HepG2 (cell line): ENCODE measurements at places on chromosomes 1 and 21. TPM values are rescaled to one million over a fixed set of nuclear protein-coding genes. Genes with fewer than 3 reads are reported as not detected.

DNA sequence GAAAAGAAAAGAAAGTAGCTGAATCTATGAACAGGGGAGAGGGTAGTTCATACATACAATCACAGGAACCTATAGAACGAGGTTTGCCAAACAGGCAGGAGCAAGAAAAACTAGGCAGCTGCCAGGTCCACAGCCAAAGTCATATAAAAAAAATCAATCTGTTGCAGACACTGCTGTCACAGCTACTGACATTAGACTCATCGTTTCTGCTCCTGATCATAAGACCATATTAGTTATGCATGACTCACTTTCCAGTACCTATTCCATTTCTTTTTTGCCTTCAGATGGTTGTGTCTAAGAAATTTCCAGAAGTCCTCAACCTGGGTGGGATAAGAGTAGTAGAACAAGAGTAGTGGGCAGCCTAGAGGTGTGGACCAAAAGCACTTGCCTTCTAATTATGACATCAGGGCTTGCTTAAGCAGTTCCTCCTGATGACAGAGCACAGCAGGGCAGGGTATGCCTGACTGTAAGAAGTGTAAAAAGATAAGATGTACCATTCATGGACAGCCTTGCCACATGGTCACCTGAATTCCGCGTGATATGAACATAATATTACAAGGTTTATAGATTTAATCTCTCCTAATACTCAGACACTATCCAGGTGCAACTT is 323.2 kb upstream of the SGIP1 start:
- no peaks in the 10 kb centered on the region for H3K27me3 ChIP-seq
- no peak overlapping the region for H3K4me3 ChIP-seq
- no peaks in the 10 kb centered on the region for H3K36me3 ChIP-seq
- DNase-seq = no peak
- no peak overlapping the region for H3K27ac ChIP-seq

DNA sequence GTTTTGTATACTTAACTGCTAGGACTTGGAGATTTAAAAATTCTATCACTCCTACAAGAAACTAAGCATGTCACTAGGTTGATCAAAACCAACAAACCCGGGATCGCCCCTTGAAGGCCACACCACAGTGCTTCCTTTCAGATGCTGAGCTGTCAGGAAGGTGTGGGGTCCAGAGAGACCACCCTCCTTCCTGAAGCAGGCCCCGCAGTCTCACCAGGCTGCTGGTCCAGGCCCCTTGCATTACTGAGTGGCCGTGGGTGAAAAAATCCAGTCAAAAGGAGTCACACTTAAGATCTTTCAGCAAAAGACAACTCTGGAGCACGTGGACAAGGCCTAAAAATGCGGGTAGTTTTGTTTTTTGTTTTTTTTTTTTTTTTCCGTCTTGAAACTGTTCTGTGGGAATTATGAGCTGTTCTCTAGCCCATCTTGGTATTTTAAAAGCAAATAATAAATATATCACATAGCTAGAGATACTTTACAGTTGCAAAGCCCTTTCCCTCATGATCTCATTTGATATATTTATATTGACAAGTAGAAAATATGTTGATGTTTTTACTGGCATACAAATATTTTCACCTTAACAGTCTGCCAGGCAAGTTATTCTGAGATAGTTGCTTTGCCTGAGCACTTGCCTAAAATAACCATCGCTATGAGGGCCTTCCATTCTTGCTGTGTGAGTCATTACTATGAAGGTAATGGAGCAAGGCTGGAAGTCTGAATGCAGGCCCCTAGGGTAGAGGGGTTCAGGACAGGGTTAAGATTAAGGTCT is 73.1 kb upstream of the EDEM3 start:
- no peaks in the 10 kb centered on the region for H3K4me1 ChIP-seq
- no peak overlapping the region for H3K27ac ChIP-seq
- no peak for DNase-seq
- no peak overlapping the region for H3K4me3 ChIP-seq
- no peaks in the 10 kb centered on the region for H3K36me3 ChIP-seq

- H3K27ac ChIP-seq = peak overlapping the region; percentile 53
- no peaks in the 10 kb centered on the region for H3K27me3 ChIP-seq
- H3K4me1 ChIP-seq = peaks cover 29% of the 10 kb centered on the region
- DNase-seq = no peak
- peaks cover 55% of the 10 kb centered on the region; the same call in 2 of the 3 replicates for H3K36me3 ChIP-seq
- no peak overlapping the region for H3K4me3 ChIP-seq
Observed at GRCh38 chr1:26556111-26556510, 26.6 kb downstream of the RPS6KA1 start.

DNA sequence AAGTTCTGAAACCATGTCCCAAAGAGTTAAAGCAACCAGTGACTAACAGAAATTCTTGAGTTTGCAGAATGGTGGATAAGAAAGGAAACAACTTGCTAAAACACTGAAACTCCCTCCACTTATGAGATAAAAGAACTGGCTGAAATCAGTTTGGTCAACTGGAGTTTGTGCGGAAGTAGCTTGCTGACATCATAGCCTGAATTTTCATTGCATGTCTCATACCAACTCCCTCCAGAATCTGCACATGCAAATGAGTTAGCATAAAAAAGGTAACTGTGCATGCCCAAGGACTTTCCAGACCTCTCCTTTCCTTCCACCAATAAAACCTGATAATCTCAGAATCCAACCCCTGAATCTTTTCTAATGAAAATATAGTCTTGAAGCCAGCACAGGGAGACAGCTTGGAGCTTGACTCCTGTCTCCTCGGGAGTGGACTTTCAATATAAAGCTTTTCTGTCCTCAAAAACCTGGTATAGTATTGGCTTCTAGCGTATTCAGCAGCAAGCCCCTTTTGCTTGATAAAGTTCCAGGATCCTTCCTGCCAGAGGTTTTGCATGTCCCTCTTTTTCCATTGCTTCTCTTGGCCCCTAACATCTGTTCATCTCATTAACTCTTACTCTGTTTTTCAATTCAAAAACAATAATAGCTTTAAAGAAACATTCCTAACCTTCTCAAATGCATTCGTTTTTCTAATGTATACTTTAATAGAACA is 785.8 kb upstream of the ADGRL4 start:
- no peak overlapping the region for H3K27ac ChIP-seq
- H3K36me3 ChIP-seq = no peaks in the 10 kb centered on the region
- DNase-seq = no peak
- H3K4me3 ChIP-seq = no peak overlapping the region
- no peaks in the 10 kb centered on the region for H3K4me1 ChIP-seq
- H3K27me3 ChIP-seq = no peaks in the 10 kb centered on the region

DNA sequence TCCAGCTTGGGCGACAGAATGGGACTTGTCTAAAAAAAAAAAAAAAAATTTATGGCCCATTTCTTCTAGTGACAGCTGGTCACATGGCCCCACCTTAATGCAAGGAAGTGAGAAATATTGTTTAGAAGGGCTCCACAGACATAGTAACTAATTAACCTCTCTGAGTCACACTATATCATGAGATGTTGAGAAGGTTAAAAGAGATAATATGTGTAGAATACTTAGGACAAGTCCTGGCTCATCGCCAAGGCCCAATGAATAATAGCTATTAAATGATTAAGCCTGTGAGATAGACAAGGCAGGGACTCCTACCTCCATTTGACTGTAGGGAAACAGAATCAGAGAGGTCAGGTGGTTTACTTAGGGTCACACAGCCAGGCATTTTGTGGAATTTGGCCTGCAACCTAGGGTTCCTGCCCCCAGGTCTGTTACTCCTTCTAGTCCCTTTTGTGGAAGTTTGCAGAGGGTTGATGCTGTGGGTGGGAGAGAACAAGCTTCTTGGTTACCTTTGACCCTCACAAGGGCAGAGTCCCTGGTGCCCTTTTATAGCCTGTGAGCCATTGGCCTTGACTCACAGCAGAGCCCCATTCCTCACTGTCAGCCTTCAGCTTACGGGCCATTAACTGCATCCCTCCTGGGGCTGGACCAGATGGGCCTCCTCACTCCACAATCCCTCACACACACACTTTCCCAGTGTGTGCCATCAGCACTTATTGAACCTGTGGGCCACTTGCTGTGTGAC is 48.5 kb downstream of the OPRD1 start:
- no peaks in the 10 kb centered on the region for H3K4me1 ChIP-seq
- no peak overlapping the region for H3K4me3 ChIP-seq
- H3K36me3 ChIP-seq = no peaks in the 10 kb centered on the region

- no peaks in the 10 kb centered on the region; the same call in 1 of the 2 replicates for H3K27me3 ChIP-seq
- no peak for DNase-seq
- H3K36me3 ChIP-seq = no peaks in the 10 kb centered on the region
- H3K4me3 ChIP-seq = no peak overlapping the region
- H3K4me1 ChIP-seq = peaks cover 34% of the 10 kb centered on the region
Observed at GRCh38 chr1:211732293-211732980, 57.0 kb upstream of the NEK2 start.

DNA sequence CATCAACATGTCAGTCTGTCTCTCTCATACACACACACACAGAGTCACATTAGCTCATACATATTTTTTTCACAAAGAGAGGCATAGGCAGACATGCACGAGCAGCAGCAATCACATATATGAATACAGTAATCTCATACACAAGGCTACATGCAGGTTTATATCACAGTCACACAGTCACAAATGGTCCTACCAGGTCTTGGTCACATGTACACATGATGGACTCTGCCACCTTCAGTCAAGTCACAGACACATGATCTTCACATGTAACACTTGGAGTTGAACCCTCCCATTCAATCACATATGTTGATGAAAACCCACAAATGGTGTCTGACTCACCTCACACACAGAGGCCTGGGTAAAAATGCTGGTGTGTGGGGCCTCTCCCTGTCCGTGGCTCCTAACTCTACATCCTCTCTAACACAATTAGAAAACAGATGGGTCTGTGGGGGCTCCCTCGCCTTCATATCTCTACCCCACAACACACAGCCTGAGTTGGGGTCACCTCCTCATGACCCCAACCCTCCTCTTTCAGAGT is 27.9 kb downstream of the RIMS3 start:
- no peak overlapping the region for H3K4me3 ChIP-seq
- H3K36me3 ChIP-seq = no peaks in the 10 kb centered on the region
- no peak overlapping the region for H3K27ac ChIP-seq

DNA sequence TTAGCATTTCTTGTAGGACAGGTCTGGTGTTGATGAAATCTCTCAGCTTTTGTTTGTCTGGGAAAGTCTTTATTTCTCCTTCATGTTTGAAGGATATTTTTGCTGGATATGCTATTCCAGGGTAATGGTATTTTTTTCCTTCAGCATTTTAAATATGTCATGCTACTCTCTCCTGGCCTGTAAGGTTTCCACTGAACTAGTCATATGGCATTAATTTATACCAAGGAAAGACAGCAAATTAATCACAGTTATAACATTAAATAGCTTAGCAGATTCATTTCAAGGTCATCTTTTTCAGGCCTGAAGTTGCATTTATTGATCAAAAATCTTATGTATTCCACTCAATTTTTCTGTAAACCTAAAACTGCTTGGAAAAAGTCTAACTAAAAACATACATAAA is 54.9 kb downstream of the AK5 start:
- H3K27ac ChIP-seq = no peak overlapping the region
- no peaks in the 10 kb centered on the region for H3K36me3 ChIP-seq
- H3K4me3 ChIP-seq = no peak overlapping the region
- DNase-seq = no peak
- H3K27me3 ChIP-seq = no peaks in the 10 kb centered on the region
- no peaks in the 10 kb centered on the region for H3K4me1 ChIP-seq

DNA sequence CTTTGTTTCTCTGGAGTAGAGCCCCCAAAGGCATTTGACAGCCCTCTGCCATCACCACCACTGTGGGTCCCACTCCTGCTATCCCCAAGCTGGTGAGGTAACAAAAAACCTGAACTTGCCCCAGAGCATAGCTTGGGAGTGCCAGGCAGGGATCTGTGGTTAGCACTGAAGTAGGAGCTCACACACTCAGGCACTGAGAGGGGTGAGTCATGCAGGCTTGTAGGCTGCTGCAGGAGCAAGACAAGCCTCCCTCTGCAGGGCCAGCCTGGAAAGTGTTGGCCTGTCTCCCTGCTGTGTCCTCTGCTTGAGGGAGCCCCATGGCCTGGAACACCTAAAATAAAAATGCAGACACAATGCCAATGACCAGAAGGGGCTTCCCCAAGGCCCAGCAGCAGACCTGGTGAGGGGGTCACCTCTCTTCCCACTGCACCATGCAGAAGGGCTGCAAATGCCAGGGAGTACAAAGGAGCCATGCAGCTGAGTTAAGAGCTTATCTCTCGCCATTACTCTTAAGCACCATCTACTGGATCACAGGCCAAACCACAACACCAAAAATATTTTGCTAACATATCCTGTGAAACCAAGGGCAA is 108.9 kb upstream of the POGK start:
- no peak overlapping the region for H3K27ac ChIP-seq
- H3K4me3 ChIP-seq = no peak overlapping the region
- no peaks in the 10 kb centered on the region for H3K4me1 ChIP-seq
- H3K27me3 ChIP-seq = no peaks in the 10 kb centered on the region
- no peaks in the 10 kb centered on the region for H3K36me3 ChIP-seq

- peaks cover 21% of the 10 kb centered on the region for H3K4me1 ChIP-seq
- H3K36me3 ChIP-seq = no peaks in the 10 kb centered on the region
- no peak overlapping the region for H3K27ac ChIP-seq
- DNase-seq = no peak
- H3K27me3 ChIP-seq = no peaks in the 10 kb centered on the region
Observed at GRCh38 chr1:94130851-94131595, 10.1 kb upstream of the ABCA4 start.

DNA sequence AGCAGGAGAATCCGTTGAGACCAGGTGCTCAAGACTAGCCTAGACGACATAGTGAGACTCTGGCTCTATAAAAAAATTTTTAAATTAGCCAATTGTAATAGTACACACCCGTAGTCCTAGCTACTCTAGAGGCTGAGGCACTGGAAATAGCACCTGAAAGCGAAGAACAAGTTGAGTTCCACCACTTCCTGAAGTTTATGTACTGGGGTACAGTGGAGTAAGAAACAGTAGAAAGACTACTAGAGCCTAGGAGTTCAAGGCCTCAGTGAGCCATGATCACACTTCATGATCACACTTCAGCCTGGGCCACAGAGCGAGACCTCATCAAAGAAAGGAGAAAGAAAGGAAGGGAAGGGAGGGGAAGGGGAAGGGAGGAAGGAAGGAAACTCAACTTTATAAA is 19.8 kb downstream of the RSBN1 start:
- no peak overlapping the region for H3K27ac ChIP-seq
- H3K36me3 ChIP-seq = peaks cover 5% of the 10 kb centered on the region
- DNase-seq = no peak
- no peak overlapping the region for H3K4me3 ChIP-seq
- H3K27me3 ChIP-seq = no peaks in the 10 kb centered on the region

- no peak overlapping the region for H3K27ac ChIP-seq
- peaks cover 11% of the 10 kb centered on the region for H3K27me3 ChIP-seq
Observed at GRCh38 chr21:33030633-33031032, 4.9 kb downstream of the OLIG2 start.

Gene LCE1A
- total RNA-seq = not detected in 2 replicates

Gene GJA8
- total RNA-seq = not detected in 2 replicates

Gene BCAN
- not detected in 2 replicates for total RNA-seq

Gene NKAIN1
- total RNA-seq = 0.29 TPM in 1 of 2 replicates, not detected in the other
